ENCODE measurements at places on chromosomes 3 and 15.

DNA sequence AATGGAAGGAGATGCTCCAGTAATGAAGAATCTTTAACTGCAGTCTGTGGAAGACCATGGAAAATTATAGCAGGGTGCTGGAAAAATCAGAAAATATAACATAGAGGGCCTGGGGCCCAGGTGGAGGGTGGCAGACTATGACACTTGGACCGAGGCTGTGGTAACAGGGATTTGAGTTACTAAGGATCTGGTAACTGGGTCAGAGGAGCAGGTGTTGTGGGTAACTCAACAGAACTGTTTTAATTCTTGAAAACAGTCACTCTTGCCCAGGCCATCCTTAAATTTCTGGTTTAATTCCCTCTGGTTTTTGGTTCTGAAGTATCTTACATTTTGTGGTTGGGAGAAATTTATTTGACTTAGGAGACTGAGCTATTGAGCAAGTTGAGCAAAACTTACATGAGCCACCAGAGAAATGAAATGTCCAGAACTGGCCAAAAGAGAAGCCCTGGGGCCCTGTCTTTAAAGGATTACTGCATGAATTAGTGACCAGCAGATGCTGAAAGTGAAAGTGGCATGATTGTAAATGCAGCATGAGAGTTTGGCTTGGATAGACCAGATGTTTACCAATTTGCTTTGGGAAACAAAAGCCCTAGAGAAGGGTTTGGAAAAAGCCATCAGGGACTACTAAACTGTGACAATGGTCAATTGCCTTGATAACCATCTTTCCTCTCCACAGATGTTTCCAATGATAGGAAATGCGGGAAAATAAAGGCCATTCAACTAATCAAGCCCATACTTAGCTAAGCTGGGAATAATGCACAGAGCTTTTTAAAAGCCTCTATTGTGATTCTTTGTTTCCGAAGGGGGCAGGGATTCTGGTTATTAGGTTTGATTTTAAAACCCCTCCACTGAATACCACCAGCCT lies 374.9 kb upstream of the TGFBR2 start:
- no peak for DNase-seq

GRCh38 chr3:188170461-188171459 lies 16.8 kb downstream of the LPP start:
- peak; percentile 41 for DNase-seq

- no peak for DNase-seq
Observed at GRCh38 chr3:4633078-4634004, 140.2 kb downstream of the ITPR1 start.

GRCh38 chr3:25471081-25471768 lies 43.2 kb downstream of the RARB start:
- DNase-seq = no peak

- no peak for DNase-seq
Observed at GRCh38 chr3:171255236-171255806, 204.9 kb downstream of the TNIK start.

DNA sequence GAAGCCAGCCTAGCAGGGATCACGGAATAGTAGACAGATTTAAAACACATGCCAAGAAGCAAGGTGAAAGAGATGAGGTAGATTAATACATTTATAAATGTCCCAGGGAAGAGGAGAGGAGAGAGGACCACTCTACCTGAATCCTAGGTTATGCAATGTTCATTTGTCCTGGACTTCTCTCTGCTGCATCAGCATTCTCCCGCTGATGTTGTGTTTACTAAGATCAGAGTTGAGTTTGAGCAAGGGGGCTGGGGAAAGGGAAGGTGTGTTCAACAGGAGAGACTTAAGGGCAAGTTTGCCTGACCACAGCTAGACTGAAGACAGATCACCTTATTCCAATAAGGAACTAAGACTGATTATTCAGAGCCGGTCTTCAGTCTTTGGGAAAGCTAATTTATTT lies 1.1 kb upstream of the KPNA1 start:
- DNase-seq = no peak

DNA sequence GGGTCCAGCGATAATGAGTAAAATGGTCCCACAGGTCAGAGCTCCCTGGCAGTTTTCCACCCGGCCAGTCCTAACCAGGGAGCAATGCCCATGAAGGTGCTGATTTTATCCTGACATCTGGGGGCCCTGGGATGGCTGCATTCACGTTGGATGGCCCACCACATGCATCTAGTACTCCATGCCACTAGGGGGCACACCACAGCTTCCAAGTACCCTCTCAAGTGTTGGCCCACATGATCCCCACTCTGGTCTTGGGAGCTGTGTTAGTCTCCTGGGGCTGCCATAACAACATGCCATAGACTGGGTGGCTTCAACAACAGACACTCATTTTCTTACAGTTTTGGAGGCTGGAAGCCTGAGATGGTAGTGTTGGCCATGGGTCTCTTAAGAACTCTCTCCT lies 225.5 kb downstream of the SLCO3A1 start:
- no peak for DNase-seq

- no peak for DNase-seq
Observed at GRCh38 chr3:47117807-47118364, 46.0 kb downstream of the SETD2 start.

- no peak for DNase-seq
Observed at GRCh38 chr15:51924156-51925068, 47.2 kb downstream of the LEO1 start.

- DNase-seq = no peak
Observed at GRCh38 chr3:126124896-126125295, 41.0 kb upstream of the SLC41A3 start.

DNA sequence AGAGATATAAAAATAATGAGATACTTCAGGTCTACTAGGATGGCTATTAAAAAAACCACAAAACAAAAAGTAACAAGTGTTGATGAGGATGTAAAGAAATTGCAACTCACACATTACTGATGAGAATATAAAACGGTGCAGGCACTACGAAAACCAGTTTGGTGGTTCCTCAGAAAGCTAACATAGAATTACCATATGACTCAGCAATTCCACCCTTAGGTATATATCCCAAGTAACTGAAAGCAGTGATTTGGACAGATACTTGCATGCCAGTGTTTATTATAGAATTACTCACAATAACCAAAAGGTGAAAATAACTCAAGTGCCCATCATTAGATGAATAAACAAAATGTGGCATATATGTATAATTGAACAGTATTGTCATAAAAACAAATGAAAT lies 87.5 kb upstream of the MELTF start:
- no peak for DNase-seq

DNA sequence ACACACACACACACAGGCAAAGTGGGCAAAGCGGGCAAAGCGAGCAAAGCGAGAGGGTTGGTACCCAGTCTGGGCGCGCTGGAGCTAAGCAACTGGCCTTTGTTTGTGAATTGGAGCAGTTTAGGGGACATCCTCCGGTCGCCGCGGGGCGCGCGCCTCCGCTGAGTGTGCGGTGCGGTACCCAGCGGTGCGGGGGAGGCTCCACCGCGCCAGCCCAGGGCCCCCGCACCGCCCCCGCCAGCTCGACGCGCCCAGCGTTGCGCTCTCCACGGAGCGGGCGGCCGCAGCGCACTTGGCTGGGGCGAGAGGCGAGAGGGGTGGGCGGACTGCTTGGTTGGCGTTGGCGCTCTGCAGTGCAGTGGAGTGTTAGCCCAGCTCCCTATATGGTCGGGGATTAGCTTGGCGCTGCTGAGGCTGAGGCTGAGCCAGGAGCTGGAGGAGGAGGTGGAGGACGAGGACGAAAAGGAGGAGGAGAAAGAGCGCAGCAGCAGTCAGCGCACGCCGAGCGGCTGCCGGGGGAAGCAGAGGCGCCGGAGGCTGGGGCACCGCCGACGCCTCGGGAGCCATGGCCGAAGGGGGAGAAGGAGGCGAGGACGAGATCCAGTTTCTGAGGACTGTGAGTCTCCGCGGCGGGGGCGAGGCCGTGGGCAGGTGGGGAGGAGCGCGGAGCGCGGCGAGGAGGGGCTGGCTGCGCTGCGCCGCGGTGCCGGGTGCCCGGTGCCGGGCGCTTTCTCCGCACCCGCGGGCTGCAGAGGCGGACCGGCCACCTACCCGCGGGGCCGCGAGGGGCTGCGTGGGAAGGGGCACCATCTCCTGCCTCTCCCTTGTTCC lies at the start of gene RYR3:
TSS of gene RYR3 (plus strand) at position 487 of the 831 bp plus-strand sequence. CDS start at position 566, 79 bp downstream.
- no peak for DNase-seq

DNA sequence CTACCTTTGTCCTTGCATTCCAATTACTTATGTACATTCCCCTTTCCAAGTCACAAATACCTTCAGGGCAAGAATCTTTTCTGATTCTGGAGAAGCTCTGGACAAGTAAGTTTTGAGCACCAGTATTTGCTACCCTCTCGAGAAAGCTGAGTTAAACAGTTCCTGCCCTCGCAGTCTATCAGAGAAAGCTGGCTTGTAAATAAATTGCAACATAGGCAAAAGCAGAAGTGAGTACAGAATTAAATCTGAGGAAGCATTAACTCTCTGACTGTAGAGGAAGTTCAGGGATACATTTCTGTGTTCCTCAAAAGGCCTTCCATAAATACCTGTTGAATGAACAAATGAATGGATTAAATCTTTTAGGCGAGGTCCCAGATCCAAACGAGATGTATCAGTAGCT lies 1.2 kb downstream of the OSBPL11 start:
- no peak for DNase-seq

DNA sequence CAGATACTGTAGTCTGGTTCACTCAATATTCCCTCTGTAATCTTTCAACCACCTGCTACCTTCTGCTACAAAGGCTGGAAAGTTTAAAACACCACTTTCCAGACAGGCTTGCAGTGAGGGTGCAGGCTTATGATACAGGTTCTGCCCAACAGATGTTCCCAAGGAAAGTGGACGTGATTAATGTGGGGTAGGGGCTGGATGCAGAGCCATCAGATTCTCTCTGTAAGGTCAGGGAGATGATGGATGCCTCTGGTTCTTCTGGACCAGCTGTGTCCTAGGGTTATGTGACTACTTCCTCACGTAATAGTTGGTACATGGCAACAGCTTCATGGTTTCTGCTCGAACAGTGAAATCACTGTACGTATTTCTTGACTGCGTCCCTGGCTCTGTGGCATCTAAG lies 11.1 kb downstream of the GPR176 start:
- no peak for DNase-seq

GRCh38 chr3:191982481-191982880 lies 521.5 kb downstream of the PYDC2 start:
- DNase-seq = no peak

DNA sequence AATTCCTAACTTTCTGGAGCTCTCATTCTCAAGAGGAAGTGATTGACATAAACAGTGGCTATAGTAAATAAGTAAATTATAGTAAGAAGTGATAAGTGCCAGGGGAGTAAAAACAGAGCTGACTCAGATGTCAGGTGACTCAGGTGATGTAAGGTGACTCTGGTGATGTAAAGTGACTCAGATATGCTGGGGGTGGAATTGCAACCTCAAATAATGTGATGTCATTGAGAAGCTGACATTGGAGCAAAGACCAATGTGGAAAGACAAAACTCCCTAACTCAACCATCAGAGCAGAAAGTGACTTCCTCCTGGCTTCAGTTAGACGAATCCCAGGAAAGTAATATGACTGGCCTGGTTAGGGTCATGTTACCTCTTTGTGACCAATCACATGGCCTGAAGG lies 144.2 kb upstream of the SNTN start:
- no peak for DNase-seq

GRCh38 chr3:62109534-62109933 lies 263.8 kb downstream of the FEZF2 start:
- DNase-seq = no peak

- no peak for DNase-seq
Observed at GRCh38 chr3:44905446-44906157, 31.2 kb downstream of the TGM4 start.

DNA sequence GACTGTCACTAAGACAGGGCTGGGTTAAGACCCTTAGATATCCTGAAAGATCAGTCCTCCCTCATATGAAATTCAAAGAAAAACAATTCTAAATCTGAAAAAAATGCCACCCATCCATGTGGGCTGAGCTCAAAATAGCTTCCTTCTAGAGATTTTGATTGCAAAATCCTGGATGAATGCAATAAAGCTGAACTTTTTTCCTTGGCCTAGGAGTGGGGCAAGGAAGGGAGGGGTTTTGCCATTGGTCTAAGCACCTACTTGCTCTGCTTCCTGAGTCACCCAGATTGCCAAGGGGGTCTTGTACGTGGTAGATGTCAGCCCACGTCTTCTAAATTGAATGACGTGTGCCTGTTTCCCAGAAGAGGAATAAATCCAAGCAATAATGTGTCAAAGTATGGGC lies 15.3 kb upstream of the SMAD3 start:
- no peak for DNase-seq

GRCh38 chr3:154223519-154223918 lies 100.8 kb downstream of the DHX36 start:
- no peak for DNase-seq

Data from stimulated activated CD8-positive, alpha-beta memory T cell treated with anti-CD3 and anti-CD28 coated beads, Interleukin-7, amount 100 ng/mL, for 4 hours (primary cell).